ENCODE measurements at places on chromosomes 5 and 9. TPM values are rescaled to one million over a fixed set of nuclear protein-coding genes. Genes with fewer than 3 reads are reported as not detected.

Gene PTTG1
- total RNA-seq = 402 TPM

Gene FGF18
- 0.29 TPM for total RNA-seq

Gene GHR
- 3.5 TPM for total RNA-seq

Gene BAAT
- total RNA-seq = not detected

Gene GABBR2
- 1.3 TPM for total RNA-seq

Gene SEMA6A
- 0.66 TPM for total RNA-seq

Gene SELENOP
- 703 TPM for total RNA-seq

Gene RAI14
- 107 TPM for total RNA-seq

Gene PTPN3
- under 0.01 TPM for total RNA-seq

Gene IFNK
- not detected for total RNA-seq

Gene ALDH1A1
- total RNA-seq = 10.8 TPM

Gene RLN2
- total RNA-seq = not detected

Gene CTNND2
- total RNA-seq = not detected

Gene SPINK6
- total RNA-seq = not detected

Gene PLCXD3
- under 0.01 TPM for total RNA-seq

Gene DAB2
- total RNA-seq = 199 TPM

Gene MCC
- total RNA-seq = 33.5 TPM

Gene PCA3
- total RNA-seq = not detected

Gene SPINK7
- not detected for total RNA-seq

Gene TMEM174
- total RNA-seq = not detected

Gene CCL28
- 2.9 TPM for total RNA-seq

Gene SPATA31C1
- not detected for total RNA-seq

Gene PLAC8L1
- not detected for total RNA-seq

Gene FOXD4L5
- 0.15 TPM for total RNA-seq

Gene GFRA3
- total RNA-seq = not detected

Gene CYLC2
- total RNA-seq = not detected

Gene PCDHGB1
- total RNA-seq = 4.4 TPM

Gene BTNL9
- total RNA-seq = not detected

Gene TEX48
- total RNA-seq = not detected

Gene SPEF2
- 4.1 TPM for total RNA-seq

Gene TMC1
- not detected for total RNA-seq

Gene NR2F1
- 55.4 TPM for total RNA-seq

Gene RIOK2
- 19.4 TPM for total RNA-seq

Gene NEUROG1
- not detected for total RNA-seq

Gene TNFSF8
- not detected for total RNA-seq

Measured in smooth muscle cell of trachea (primary cell).